ENCODE measurements at places on chromosomes 3 and 15.

- DNase-seq, result no peak
These were observed 64.4 kb downstream of the KBTBD12 start for GRCh38 chr3:127979473-127979872.

GRCh38 chr15:70761046-70761445 lies 2.3 kb downstream of the UACA start:
- no peak for DNase-seq

DNA sequence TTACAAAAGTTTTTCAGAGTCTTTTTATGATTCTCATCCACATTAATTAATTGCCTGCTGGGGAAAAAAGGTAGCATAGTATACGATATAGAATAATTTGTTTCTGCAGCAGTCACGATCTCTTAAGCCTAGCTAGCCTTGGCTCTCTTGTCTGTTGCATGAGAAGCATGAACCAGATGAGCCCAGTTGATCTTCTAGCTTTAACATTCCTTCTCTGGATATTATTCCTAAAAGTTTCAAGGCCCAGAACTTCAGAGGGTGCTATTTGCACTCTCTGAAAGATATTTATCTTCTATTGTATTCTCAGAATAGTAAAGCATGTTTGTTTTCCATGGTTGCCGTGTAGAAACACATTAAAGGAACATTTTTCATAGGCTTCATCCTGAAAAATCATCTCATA lies 69.3 kb downstream of the BTLA start:
- DNase-seq, result no peak

- no peak for DNase-seq
These were observed 91.3 kb upstream of the SLC25A36 start for GRCh38 chr3:140850210-140850955.

GRCh38 chr15:81155375-81156218 lies 21.5 kb downstream of the CFAP161 start:
- DNase-seq, result no peak

- no peak for DNase-seq
These were observed 117.0 kb downstream of the SMAD6 start for GRCh38 chr15:66819084-66819483.
